ENCODE measurements at places on chromosomes 4 and X. TPM values are rescaled to one million over a fixed set of nuclear protein-coding genes. Genes with fewer than 3 reads are reported as not detected.

Gene FREM3
- total RNA-seq: not detected

Gene DKK2
- not detected for total RNA-seq

Gene TCEAL5
- not detected for total RNA-seq

Gene RASSF6
- total RNA-seq: 2.4 TPM

Gene HPGD
- total RNA-seq: 85.5 TPM

Gene ADH1A
- total RNA-seq: not detected

Gene CXCL3
- 4.3 TPM for total RNA-seq

Gene DUSP21
- not detected for total RNA-seq

Gene TKTL2
- not detected for total RNA-seq

Gene SMARCA5
- 64.5 TPM for total RNA-seq

DNA sequence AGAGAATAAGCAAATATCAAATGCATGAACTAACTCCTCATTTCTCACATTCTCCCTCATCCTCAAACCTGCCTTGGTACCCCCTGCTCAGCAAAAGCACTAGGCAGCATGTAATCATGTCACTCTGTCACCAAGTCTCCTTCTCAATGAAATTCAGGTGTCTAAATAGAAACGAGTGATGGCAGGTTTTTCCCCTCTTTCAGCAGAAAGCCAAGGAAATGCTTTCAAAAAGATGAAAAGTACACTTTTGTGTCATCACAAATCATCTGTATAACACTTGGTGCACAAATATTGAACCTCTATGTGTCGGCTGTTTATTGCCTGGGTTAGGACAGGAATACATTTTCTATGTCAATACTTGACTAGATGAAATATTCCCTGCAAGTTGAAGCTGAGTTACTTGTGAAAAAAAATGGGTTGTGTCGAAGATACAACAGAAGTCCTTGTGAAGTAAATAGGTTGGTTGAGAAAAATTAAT, 285.1 kb upstream of the MAGEB18 start:
- no peak overlapping the region for H3K27ac ChIP-seq
- H3K4me1 ChIP-seq: no peaks in the 10 kb centered on the region
- DNase-seq: no peak
- no peaks in the 10 kb centered on the region for H3K36me3 ChIP-seq

DNA sequence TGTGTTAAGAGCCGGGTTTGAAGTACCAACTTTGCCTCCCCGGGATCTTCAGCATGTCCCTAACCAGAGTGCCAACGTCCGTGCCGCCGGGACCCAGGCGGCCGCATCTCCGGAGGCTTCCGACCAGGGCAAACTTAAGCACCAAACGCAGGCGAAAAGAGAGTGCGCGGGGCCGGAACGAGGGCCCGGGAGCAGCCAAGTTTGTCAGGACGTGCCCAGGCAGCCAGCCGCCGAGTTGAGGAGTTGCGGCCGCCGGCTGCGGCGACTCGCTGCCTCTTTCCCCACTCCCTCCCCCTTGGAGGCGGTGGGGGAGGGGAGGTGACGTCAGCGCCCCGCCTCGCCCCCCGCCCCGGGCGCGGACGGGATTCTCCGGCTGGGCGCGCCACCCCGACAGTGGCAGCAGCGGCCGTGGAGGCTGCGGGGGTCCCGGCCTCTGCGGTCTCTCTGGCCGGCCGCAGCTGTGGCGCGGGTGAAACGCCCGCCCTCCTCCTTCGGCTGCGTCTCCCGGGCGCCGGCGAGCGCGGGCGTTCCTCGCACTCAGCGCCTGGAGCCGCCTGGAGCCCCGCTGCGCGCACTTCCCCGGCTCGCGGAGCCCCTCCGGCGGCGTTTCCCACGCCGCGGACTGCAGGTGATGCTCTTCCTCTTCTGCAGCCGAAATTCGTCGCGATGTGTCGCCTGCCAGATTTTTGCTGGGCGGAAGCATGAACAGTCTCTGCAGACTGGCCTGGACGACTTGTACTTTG, 2.9 kb upstream of the FAT1 start:
- H3K27ac ChIP-seq: peak overlapping the region; percentile 66
- no peaks in the 10 kb centered on the region for H3K27me3 ChIP-seq
- H3K36me3 ChIP-seq: no peaks in the 10 kb centered on the region
- DNase-seq: peak; percentile 72
- peak overlapping the region; percentile 83 for H3K4me3 ChIP-seq

DNA sequence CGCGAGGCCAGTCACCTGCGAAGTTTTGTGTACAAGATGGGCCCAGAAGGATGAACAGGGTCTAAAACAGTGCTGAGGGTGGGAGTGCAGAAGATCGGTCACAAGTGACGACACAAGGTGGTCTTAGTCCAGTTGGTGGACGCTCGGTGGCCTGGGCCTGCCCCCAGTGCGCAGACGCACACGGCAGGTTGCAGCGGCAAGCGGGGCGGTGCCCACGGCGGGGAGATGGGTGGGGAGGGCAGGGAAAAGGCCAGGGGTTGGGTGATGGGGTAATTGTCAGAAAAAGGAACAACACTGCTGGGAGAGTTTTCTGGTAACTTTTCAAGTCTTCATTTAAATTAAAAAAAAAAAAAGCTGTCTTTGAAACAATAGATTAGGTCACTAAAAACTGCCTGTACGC, 1.0 kb upstream of the PRDX4 start:
- no peaks in the 10 kb centered on the region for H3K36me3 ChIP-seq
- H3K4me1 ChIP-seq: peaks cover 5% of the 10 kb centered on the region
- H3K4me3 ChIP-seq: no peak overlapping the region
- H3K27me3 ChIP-seq: no peaks in the 10 kb centered on the region

GRCh38 chr4:87120010-87120409, 100.4 kb downstream of the KLHL8 start:
- peaks cover 52% of the 10 kb centered on the region for H3K4me1 ChIP-seq
- peaks cover 4% of the 10 kb centered on the region for H3K36me3 ChIP-seq
- H3K27ac ChIP-seq: peak overlapping the region; percentile 71
- DNase-seq: no peak

- no peaks in the 10 kb centered on the region for H3K36me3 ChIP-seq
- DNase-seq: peak; percentile 38
- no peaks in the 10 kb centered on the region for H3K27me3 ChIP-seq
Observed at GRCh38 chrX:34918856-34919255, 23.7 kb upstream of the FAM47B start.

DNA sequence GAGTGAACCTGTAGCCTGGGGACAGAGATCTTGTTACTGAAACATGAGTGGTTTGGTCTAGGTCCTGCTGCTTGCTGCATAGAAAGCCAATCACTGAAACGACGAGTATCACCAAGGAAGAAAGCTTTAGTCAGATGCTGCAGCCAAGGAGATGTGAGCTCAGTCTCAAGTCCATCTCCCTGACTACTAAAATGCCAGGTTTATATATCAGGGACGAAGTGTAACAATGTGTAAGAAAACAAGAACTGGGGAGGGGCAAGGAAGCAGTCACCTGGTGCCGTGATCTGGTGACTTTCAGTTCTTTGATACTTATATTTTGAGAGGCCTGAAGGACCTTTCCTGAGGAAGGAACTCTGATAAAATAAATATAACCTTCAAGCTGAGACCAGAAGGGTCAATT, 19.6 kb upstream of the ABRAXAS1 start:
- no peaks in the 10 kb centered on the region for H3K27me3 ChIP-seq
- no peak overlapping the region for H3K4me3 ChIP-seq
- H3K27ac ChIP-seq: no peak overlapping the region
- H3K36me3 ChIP-seq: no peaks in the 10 kb centered on the region
- H3K4me1 ChIP-seq: no peaks in the 10 kb centered on the region

- H3K27me3 ChIP-seq: no peaks in the 10 kb centered on the region
- no peak overlapping the region for H3K4me3 ChIP-seq
- peak; percentile 83 for DNase-seq
Observed at GRCh38 chr4:25290490-25291067, 22.0 kb upstream of the ZCCHC4 start.

- no peak overlapping the region for H3K4me3 ChIP-seq
- no peak for DNase-seq
- H3K4me1 ChIP-seq: peaks cover 26% of the 10 kb centered on the region
- no peak overlapping the region for H3K27ac ChIP-seq
Observed at GRCh38 chr4:39453738-39454137, 5.0 kb downstream of the RPL9 start.

DNA sequence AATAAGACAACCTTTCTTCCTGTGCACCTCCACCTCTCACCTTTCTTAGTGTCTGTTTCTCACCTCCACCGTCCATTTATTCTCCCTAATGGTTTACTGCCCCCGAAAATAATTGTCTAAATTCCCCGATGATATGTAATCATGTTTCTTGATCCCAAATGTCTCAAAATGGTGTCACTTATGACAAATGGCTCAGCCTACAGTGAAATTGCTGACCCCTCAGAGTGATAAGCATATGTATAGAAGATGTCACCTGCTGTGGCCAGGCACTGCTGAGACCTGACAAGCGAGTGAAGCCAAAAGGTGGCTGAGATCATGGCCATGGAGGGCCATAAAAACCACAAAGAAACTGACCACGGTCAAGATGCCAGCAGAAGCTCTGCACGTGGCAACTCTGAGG, 35.7 kb downstream of the MSL3 start:
- no peak overlapping the region for H3K4me3 ChIP-seq
- no peak overlapping the region for H3K27ac ChIP-seq
- DNase-seq: no peak
- no peaks in the 10 kb centered on the region for H3K4me1 ChIP-seq
- H3K36me3 ChIP-seq: no peaks in the 10 kb centered on the region

- no peaks in the 10 kb centered on the region for H3K27me3 ChIP-seq
- H3K36me3 ChIP-seq: no peaks in the 10 kb centered on the region
- H3K4me1 ChIP-seq: peaks cover 9% of the 10 kb centered on the region
- no peak overlapping the region for H3K4me3 ChIP-seq
- H3K27ac ChIP-seq: no peak overlapping the region
- DNase-seq: peak; percentile 16
Observed at GRCh38 chr4:181728305-181728966, 514.8 kb upstream of the TENM3 start.

GRCh38 chr4:176271749-176272148, 2.7 kb upstream of the ASB5 start:
- no peak for DNase-seq
- no peak overlapping the region for H3K27ac ChIP-seq
- no peak overlapping the region for H3K4me3 ChIP-seq
- H3K27me3 ChIP-seq: no peaks in the 10 kb centered on the region

GRCh38 chrX:115957862-115958490, 212.6 kb upstream of the AGTR2 start:
- H3K27me3 ChIP-seq: no peaks in the 10 kb centered on the region
- no peaks in the 10 kb centered on the region for H3K4me1 ChIP-seq
- no peak overlapping the region for H3K4me3 ChIP-seq
- no peaks in the 10 kb centered on the region for H3K36me3 ChIP-seq
- no peak overlapping the region for H3K27ac ChIP-seq

- DNase-seq: no peak
- H3K4me1 ChIP-seq: no peaks in the 10 kb centered on the region
- no peak overlapping the region for H3K27ac ChIP-seq
- no peak overlapping the region for H3K4me3 ChIP-seq
- no peaks in the 10 kb centered on the region for H3K27me3 ChIP-seq
- no peaks in the 10 kb centered on the region for H3K36me3 ChIP-seq
Observed at GRCh38 chr4:136741468-136741867, 790.8 kb downstream of the PCDH18 start.

GRCh38 chr4:184197536-184198082, 20.1 kb downstream of the ENPP6 start:
- H3K4me1 ChIP-seq: peaks cover 5% of the 10 kb centered on the region
- peak overlapping the region; percentile 32 for H3K27ac ChIP-seq
- H3K27me3 ChIP-seq: no peaks in the 10 kb centered on the region
- H3K36me3 ChIP-seq: no peaks in the 10 kb centered on the region

GRCh38 chr4:100042235-100042634, 92.2 kb upstream of the H2AZ1 start:
- H3K4me1 ChIP-seq: no peaks in the 10 kb centered on the region
- DNase-seq: no peak
- no peak overlapping the region for H3K4me3 ChIP-seq
- H3K36me3 ChIP-seq: no peaks in the 10 kb centered on the region

- no peaks in the 10 kb centered on the region for H3K36me3 ChIP-seq
- no peaks in the 10 kb centered on the region for H3K4me1 ChIP-seq
- H3K4me3 ChIP-seq: no peak overlapping the region
- no peaks in the 10 kb centered on the region for H3K27me3 ChIP-seq
- DNase-seq: no peak
Observed at GRCh38 chrX:24264383-24264782, 49.5 kb downstream of the SUPT20HL2 start.

- no peak for DNase-seq
- H3K4me1 ChIP-seq: peaks cover 13% of the 10 kb centered on the region
- H3K4me3 ChIP-seq: no peak overlapping the region
- H3K27ac ChIP-seq: no peak overlapping the region
- no peaks in the 10 kb centered on the region for H3K27me3 ChIP-seq
Observed at GRCh38 chr4:150117629-150118028, 39.4 kb downstream of the DCLK2 start.

DNA sequence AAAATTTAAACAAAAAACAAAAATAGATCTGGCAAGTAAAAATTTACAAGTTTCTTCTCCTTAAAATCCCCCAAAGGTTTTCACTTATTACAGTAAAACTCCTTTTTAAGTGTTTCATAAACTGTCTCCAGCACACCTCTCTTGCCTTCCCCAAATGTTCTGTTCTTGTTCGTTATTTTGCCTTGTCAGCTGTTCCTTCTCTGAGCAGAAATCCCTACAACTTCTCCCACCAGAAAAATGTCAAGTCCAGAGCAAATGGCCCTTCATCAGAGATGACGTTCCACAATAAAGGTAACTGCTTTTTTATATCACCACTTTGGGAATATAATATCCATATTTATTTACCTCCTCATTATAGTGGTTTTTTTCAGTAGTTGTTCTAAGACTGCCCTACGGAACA, 432.1 kb downstream of the ADAM29 start:
- H3K27me3 ChIP-seq: no peaks in the 10 kb centered on the region
- H3K36me3 ChIP-seq: no peaks in the 10 kb centered on the region
- H3K4me3 ChIP-seq: no peak overlapping the region

GRCh38 chr4:121773883-121774282, 8.9 kb upstream of the SMIM43 start:
- H3K4me1 ChIP-seq: no peaks in the 10 kb centered on the region
- no peaks in the 10 kb centered on the region for H3K27me3 ChIP-seq
- H3K36me3 ChIP-seq: no peaks in the 10 kb centered on the region
- H3K27ac ChIP-seq: no peak overlapping the region
- DNase-seq: no peak

GRCh38 chr4:98586291-98586961, 72.0 kb downstream of the TSPAN5 start:
- peaks cover 10% of the 10 kb centered on the region for H3K4me1 ChIP-seq
- no peaks in the 10 kb centered on the region for H3K27me3 ChIP-seq
- no peak overlapping the region for H3K27ac ChIP-seq
